A673 (cell line): ENCODE measurements at places on chromosomes 5 and 9. TPM values are rescaled to one million over a fixed set of nuclear protein-coding genes. Genes with fewer than 3 reads are reported as not detected.

The PCDH12 gene
- 0.57 and 0.75 TPM in 2 replicates for total RNA-seq

The ADRB2 gene
- not detected in 2 replicates for total RNA-seq

The ORM2 gene
- not detected in 2 replicates for total RNA-seq

The RAD23B gene
- total RNA-seq = 146 and 151 TPM in 2 replicates

The PCDHB9 gene
- total RNA-seq = 5.6 and 7.9 TPM in 2 replicates

The PPP1R26 gene
- 7.4 and 9.6 TPM in 2 replicates for total RNA-seq

The TMEM250 gene
- total RNA-seq = 44.7 and 48.4 TPM in 2 replicates

GRCh38 chr5:118303296-118303695, 685.1 kb downstream of the DTWD2 start:
- no peak for DNase-seq

DNA sequence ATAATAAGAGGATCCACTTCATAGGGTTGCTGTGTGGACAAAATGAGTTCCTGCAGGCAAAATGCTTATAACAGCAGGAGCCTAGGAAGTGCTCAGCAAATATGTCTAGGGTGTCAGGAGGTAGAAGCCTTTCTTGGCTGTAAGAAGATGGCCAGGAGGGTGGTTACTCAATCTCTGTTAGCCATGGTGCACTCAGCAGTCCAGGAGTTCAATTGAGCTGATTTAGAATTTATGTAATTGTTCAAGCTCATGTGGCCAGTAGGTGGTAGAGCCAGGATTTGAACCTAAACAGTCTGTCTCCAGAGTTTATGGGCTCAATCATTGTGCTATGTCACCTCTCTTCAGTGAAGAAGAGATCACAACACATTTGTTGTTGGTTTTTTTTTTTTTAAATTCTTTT, 381.2 kb downstream of the KIF4B start:
- DNase-seq = no peak

GRCh38 chr9:15965246-15965745, 412.5 kb downstream of the CCDC171 start:
- no peak for DNase-seq

DNA sequence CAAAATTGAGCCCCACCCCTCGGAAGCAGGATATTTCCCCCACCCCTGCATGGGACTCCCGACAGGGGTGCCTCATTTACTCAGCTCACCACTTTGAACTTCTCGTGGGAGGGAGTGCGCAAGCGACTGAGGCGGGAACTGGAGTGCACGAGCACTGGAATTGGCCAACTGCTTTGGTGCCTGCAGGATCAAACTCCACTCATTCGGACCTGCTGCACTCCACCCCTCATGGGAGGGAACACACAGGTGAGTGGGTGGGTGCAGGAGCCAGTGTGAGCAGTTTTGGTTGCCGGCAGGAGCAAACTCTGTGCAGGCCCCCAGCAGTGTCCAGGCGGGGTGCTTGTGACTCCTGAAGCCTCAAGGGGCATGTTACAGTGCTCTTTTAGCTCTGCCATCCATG, 301.2 kb downstream of the TUSC1 start:
- DNase-seq = no peak

DNA sequence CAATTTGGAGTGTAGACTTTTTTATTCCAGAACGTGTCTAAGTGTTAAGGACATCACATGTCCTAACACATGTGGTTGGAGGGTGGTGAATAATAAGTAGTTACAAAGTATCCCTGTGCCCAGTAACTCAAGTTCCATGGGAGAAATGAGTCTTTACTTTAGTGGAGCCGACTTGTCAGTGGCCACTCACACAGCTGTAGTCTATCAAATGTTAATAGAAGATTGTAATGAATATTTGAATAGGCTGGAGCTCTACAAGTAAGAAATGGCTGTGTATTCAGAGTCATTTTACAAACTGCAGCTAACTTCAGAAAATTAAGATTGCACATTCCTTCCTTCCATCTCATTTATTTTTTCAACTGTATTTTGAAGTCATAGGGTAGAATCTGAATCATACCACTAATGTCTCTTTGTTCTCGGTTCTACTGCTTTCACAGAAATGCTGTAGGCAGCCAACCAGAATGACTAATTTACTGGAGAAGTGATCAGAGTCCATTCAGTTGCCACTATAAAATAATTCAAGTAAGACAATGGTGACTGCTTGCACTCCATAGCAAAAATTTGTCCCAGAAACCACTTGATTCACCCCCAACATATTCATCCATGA, 394.8 kb downstream of the NR2F1-AS1 start:
- no peak for DNase-seq

DNA sequence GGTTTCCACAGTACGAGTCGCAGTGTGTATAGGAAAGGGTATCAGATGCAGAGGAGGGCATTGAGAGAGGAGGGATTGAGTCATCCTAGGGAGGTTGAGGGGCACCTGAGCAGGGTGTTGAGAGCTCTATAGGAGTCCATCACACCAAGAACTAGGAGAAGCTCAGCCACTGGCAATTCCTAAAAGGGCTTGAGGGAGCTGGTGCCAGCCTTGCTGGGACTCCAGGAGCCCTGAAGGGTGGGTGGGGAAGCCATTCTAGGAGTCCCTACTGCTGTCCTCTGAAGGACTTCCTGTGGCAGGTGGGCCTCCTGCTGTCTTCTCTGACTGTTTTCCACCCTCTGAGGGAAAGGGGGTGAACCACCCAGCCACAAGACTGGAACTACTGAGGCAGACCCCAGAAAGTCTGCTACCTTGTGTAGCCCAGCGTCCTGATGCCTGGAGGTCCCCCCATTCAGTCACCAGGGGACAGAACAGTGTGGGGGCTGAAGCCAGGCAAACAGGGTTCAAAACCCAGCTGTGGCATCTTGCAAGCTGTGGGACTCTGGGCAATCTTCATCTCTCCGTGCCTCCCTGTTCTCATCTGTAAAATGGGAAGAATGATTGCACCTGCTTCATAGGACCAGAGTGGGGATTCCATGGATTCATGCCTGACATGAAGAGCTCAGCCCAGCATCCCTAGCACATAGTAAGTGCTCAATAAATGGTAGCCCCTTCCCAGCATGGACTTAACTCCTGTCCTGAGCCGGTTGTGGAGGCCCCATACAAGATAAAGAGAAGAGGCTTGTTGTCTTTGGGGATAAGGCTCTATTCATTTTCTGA, 149.5 kb downstream of the C9orf50 start:
- no peak for DNase-seq

DNA sequence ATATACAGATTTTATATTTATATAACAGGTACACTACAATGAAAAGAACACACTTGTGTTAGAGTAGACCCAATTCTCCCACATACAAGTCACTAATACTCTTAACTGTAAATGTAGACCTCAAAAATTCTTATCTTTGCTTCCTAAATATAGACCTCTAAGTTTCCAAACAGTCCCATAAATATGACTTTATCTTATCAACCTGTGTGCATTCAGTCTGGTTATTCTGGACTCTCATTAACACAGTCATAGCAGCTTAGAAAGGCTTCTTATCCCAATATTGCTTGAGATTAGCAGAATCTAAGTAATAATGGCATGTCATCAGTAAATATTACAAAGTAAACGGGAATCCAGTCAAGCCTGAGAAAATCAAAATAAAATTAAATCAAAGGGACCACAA, 161.1 kb downstream of the FBXL17 start:
- DNase-seq = no peak

DNA sequence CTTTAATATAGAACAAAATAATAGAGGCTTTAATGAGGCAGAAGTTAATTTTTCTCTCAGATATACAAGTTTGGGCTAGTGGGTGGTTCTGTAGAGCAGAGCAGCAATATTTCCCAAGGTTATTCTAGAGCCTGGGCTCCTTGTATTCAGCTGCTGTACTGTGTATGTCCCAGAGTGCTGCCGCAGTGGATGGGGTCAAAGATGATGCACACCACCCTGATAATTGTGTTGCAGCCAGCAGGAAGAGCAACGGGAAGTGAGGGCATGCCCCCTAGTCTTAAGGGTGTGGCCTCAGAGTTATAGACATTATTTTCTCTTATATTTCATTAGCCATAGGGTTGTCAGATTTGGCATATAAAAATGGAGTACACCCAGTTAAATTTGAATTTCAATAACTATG, 23.9 kb upstream of the KIF4B start:
- no peak for DNase-seq

- DNase-seq = no peak
These were observed 10.0 kb upstream of the GRIN1 start for GRCh38 chr9:137128862-137129455.

GRCh38 chr5:158720281-158720680, 379.4 kb downstream of the EBF1 start:
- DNase-seq = no peak

- no peak for DNase-seq
These were observed 15.2 kb downstream of the ERP44 start for GRCh38 chr9:100083448-100084127.

GRCh38 chr5:65647941-65648340, 23.1 kb downstream of the SHLD3 start:
- DNase-seq = no peak

GRCh38 chr9:32345243-32345642, 39.2 kb upstream of the ACO1 start:
- peak; percentile 26 for DNase-seq
